Hypothalamus (tissue), 51 donors: ENCODE measurements at places on chromosomes 3 and 15.

GRCh38 chr3:100606894-100607512 is 2.4 kb upstream of the ADGRG7 start:
- no peak for DNase-seq

- DNase-seq: no peak
These were observed 95.4 kb downstream of the ABHD5 start for GRCh38 chr3:43786102-43786501.

DNA sequence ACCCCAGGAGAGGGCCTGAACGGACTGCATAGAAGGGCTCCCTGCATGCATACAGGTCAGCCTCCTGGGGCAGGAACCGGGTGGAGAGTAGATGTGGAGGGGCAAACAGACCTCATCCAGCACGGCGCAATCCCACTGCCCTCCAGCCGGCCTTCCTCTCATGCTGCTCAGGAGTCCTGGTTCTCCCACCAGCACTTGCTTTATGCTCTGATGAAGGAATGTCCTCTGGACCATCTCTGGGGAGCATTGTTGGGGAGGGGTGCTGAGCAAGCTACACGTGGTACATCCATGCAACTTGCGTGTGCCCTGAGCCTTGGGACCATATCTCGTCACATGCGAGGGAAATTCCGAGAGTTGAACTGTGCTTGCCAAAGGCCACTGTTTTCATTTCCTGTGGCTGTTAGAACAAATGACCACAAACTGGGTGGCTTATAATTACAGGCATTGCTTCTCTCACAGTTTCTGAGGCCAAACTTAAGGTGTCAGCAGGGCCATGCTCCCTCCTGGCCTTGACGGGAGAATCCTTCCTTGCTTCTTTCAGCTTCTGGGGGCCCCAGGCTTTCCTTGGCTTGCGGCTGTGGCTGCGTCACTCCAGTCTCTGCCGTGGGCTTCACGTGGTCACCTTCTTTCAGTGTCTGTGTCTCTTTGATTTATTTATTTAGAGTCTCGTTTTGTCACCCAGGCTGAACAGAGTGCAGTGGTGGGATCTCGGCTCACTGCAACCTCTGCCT is 12.2 kb downstream of the SELENOS start:
- DNase-seq: no peak

DNA sequence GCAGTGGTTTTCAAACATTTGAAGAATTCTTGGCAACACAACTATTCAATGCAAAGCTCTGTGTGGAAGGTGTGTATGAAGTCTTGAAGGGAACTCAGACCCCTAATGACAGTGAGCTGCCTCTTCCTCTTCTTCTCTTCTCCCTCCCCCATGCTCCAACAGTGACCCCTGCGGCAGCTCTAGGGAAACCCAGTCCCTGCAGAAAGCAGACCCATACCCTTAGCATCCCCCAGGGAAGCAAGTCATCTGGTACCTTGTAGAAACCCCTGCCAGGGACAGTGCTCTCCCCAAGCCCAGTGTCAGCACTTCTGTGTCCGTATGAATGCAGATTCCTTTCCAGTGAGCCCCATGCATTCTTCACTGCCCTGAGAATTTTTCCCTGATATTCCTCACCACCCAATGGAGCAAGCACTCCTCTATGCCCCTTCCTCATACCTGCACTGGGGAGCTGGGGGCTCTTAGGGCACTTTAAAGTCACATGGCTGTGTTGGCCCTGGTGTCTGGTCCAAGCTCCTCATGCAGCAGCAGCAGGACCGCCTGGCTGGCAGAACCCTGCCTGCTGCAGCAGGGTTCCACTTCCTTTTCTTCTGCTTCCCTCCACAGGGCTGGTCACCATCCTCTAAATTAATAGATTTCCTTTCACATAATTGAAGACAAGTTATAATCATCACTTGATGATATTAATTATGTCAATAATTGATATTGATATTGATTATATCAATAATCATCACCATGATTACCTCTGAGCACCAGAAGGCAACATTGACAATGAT is 442.5 kb downstream of the EPHB1 start:
- no peak for DNase-seq
